ENCODE measurements at places on chromosomes 6 and 20.
A peak's percentile ranks its signal among the peaks of the same experiment; 100 is the strongest.

DNA sequence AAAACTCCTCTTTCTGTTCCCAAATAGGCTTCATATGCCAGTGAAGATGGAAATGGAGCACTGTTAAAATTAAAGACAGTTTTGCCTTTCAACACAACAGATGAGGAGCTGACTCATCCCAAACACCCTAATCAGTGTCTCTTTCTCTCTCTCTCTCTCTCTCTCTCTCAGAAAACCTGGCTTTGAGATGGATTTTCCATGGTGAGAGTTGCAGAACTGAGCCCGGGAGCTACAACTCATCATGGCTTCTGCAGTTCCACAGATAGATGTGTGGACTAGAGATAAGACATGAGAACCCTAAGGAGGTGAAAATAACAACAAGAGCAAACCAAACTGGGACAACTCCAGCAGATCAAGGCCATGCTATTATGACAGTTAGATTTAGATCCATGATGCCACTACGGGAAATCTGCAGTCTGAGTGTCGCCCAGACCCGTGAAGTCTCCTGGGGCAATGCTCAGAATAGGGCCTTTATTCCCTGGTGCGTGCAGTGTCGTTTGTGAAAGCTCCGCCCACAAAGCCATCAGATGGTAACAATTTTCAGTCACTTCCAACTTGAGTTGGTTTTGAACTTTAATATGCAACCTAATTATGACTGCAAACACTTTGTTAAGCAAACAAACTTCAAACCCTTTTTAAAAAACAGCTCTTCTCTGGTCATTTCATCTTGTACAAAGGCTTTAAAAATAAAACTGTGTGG is 338.2 kb upstream of the PREP start:
- no peak for ATAC-seq

- ATAC-seq: no peak
These were observed 54.3 kb downstream of the PGM3 start for GRCh38 chr6:83138758-83139157.

- ATAC-seq: no peak
These were observed 99.8 kb downstream of the HIVEP2 start for GRCh38 chr6:142845143-142845571.

DNA sequence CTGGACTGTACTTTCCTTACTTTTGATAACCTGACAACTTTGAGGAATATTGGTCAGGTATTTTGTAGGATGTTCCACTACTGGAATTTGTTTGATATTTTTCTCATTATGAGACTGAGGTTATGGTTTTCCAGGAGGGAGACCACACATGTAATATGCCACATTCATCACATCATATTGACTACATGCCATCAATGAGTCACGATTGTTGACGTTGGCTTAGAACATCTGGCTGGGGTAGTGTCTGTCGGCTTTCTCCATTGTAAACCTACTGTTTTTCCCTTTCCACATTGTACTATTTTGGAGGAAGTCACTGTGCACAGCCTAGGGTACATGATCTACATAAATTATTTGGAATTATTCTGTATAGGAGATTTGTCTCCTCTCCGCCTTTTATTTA is 1.4 kb upstream of the STX11 start:
- ATAC-seq: no peak

GRCh38 chr6:106083618-106084017 is 2.5 kb upstream of the PRDM1 start:
- ATAC-seq: no peak

DNA sequence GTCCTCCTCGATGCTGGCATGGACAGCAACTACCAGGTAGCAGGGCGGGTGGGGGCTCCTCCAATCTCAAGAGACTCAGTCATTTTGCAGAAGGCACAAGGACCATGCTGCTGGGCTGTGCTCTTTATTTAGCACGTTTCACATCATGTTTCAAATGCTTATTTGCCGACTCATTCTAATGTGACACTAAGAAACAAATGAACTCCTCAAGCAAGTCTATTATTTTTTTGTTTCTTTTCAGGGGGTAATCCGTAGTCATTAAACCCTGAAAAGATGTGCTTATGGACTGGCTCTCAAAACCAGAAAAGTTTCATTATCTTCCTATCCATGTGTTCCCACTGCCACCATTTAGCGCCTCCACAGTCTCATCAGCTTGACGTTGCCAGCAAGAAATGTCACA is 92.9 kb downstream of the ANKS1A start:
- ATAC-seq: no peak

DNA sequence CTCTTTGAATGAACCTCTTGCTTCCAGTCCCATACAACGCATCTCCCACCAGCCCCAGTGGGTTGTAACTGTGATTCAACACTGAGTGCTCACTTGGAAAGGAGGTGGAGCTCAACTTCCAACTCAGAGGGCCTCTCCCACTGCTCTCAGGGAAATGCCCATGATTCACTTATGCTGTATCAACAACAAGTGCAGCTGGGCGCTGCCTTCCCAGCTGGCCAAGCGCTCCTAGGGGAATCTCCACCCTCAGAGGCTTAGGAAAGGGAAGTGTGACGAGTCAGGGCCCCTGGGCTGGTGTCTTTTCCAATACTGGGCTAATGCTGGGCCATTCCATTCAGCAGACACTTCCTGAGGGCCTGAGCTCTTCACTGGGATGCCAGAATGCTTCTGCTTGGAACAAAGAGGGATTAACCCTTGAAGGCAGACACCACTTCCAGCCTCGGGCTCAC is 8.1 kb upstream of the OCSTAMP start:
- ATAC-seq: peak; percentile 96

GRCh38 chr6:44327096-44327495 is 13.9 kb upstream of the AARS2 start:
- ATAC-seq: no peak

- no peak for ATAC-seq
These were observed 306.6 kb upstream of the ECI2 start for GRCh38 chr6:4441981-4442434.

GRCh38 chr6:5525209-5525608 is 263.9 kb downstream of the FARS2 start:
- ATAC-seq: peak; percentile 99

DNA sequence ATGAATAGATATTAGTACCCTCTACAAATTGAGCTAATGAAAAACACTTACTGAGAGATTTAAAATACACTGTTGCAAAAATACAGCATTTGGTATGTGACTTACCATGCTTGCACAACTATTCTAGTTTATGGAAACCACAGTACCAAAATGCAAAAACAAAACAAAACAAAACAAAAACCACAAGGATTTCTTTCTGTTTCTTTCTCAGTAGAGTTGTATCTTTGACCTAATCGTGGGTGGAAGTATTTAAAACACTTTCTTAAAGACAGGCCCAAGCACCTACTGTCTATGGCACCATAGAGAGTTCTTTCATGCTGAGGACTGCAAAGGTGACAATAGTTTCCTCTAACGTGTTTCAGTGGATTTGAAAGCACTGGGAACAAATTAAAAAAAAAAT is 95.3 kb upstream of the C6orf118 start:
- ATAC-seq: no peak

GRCh38 chr6:149082320-149082719 is 235.2 kb upstream of the TAB2 start:
- ATAC-seq: peak; percentile 45

DNA sequence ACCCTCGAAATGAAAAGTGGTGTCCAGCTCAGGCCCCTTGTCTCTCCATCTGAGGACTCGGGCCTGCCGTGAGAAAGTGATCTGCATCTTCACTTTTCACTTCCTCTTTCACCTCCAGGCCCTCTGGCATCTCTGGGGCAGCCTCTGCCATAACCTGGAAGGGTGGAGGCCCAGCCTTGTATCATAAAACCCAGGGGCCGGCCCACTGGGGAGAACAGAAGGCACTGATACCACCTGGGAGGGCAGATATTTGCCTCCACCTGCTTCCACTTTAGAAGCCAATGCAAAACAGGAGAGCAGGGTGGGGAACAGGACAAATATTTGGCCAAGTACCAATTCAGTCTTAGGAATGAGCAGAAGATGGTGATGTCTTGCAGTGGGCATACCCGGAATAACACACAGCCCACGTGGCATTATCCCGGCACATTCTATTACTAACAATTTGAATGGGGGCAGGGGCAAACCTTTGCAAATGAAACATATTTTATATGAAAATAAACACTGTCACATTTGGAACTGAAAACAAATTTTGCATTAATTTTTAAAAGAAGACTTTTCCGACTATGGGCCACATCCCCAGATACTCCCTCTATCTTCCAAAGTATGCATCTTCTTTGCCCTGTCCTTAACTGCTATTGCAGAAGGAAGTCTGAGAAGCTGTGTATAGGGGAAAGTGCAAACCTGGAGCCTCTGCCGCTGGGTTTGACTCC is 69.2 kb upstream of the TBC1D7 start:
- ATAC-seq: peak; percentile 54

DNA sequence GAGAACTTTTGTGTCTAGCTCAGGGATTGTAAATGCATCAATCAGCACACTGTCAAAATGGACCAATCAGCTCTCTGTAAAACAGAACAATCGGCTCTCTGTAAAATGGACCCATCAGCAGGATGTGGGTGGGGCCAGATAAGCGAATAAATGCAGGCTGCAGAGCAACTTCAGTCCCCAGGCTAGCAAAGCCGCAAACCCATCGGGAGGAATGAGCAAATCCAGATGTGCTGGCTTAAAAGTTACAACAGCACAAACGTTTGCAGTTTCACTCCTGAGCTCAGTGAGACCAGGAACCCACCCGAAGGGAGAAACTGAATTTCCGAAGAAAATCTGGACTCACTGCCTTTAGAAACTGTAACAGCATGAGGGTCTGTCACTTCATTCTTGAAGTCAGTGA is 21.9 kb upstream of the MBOAT1 start:
- no peak for ATAC-seq
